GM23248 (cell line): ENCODE measurements at places on chromosomes 2 and 18. TPM values are rescaled to one million over a fixed set of nuclear protein-coding genes. Genes with fewer than 3 reads are reported as not detected.

DNA sequence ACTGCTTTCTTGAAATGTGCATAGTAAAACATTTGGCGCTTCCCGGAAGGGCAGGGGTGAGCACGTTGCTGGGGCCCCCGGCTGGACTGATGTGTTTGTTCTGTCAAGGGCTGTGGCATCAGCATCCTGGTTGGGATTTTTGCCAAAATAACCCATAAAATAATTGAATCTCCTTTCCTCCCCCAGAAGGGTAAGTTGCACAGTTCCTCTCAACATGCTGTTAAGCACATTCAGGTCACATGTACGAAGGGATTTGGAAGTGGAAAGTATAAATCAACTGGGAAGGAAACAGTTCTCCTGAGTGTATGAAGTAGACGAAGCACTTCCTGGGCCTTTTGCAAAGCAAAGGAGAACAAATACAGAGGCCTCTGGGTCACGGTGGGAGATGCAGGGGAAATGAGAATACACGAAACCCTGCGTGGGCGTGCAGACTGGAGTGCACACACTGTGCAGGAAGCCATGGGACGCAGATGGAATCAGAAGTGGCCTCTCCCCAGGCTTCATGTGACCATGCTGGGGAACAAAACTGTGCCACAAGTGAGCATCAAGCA, 183.9 kb downstream of the LPIN1 start:
- DNase-seq: no peak

GRCh38 chr2:214482728-214483127, 71.9 kb downstream of the VWC2L start:
- DNase-seq: no peak

DNA sequence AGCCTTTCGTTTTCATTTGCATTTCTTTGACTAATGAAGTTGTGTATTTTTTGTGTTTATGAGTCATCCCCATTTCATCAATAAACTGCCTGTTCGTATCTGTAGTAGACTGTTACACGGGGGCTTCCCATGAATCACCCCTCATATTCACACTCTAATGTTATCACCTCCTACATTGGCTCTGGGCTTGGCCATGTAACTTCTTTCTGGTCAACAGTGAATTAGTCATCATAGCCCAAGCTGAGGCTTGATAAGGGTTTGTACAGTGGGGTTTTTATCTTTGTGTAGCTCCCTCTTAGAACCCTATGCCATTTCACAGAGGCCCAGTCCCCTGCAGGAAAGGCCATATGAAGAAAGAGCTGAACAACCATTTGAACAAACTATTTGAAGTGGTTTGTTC, 151.0 kb downstream of the CCBE1 start:
- peak; percentile 12 for DNase-seq

GRCh38 chr18:75264195-75264594, 53.6 kb downstream of the TSHZ1 start:
- DNase-seq: no peak

- no peak for DNase-seq
Observed at GRCh38 chr2:11663427-11663826, 6.6 kb downstream of the NTSR2 start.

DNA sequence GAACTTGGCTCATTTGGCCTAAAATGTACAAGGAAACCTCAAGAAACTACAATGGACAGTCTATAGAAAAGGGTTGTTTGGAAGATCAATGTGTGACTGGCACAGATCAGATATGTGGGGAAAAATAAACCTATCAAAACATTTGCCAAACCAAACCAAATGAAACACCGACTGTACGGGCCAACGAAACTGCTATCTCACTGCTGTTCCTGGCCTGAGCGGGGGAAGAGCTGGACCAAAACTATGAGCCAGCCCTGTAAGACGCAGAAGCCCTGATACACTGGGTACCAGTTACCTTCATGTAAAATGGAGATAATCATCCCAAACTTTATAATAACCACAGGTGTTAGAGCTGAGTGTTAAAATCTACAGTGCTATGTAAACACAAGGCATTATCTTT, 11.7 kb downstream of the CDC42EP3 start:
- peak; percentile 1 for DNase-seq

DNA sequence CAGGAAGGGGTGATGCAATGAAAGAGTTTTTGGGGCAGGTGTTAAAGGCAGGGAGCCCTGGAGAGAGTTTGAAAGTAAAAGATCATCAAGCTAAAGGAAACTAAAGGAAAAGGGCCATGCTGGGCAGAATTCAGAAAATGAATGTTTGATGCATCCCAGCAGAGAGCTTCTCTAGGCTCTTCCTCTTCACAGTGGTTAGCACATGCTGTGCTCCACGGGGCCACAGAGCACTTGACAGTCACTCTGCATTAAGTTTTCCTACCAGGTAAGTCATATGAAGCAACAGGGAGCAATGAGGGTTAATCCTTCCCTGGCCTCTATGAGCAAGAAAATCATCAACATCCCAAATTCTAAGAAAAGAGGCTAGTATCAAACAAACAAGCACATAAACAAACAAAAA, 895.2 kb downstream of the TRIB2 start:
- no peak for DNase-seq

GRCh38 chr2:216298719-216299495, 73.4 kb downstream of the MARCHF4 start:
- peak; percentile 95 for DNase-seq

SERPINB4 gene
- not detected in 2 replicates for polyA plus RNA-seq
